ENCODE measurements at places on chromosomes 5 and 9.

DNA sequence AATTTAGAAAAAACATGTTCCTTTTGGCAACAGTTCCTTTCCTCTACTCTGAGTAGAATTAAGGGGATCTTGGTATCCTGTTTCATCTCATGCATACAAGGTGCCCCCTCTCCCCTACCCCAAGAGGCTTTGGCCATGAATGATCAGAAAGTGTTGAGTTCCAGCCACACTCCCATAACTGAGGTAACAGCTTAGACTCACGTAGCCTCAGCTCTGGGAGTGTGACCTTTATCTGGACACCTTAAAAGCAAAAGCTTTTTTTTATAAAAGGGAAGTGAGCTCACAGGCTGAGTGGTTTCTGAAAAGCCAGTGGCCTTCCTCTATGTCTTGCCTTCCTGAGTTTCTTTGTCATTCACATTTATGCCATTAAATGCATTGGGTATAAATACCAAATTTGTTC lies 900 bp upstream of the HAVCR2 start:
- DNase-seq, result no peak

DNA sequence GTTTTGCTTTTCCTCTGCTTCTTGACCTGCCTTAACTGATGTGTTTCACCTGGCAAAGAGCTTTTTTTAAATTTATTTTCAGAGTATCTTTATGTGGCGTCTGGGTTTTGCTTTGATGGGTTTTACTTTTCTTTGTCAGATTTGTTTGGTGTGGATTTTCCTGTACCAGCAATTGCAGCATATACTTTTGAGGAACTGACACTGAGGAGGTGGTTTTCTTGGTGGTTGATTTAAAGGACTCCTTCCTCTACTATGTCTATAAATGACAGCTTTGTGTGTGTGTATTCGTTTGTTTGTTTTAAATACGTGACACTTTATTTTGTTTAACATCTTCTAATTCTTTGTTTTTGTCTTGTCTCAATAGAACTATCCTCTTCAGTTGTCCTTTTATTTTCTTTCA lies 1071.9 kb upstream of the ARRDC3 start:
- DNase-seq, result no peak

DNA sequence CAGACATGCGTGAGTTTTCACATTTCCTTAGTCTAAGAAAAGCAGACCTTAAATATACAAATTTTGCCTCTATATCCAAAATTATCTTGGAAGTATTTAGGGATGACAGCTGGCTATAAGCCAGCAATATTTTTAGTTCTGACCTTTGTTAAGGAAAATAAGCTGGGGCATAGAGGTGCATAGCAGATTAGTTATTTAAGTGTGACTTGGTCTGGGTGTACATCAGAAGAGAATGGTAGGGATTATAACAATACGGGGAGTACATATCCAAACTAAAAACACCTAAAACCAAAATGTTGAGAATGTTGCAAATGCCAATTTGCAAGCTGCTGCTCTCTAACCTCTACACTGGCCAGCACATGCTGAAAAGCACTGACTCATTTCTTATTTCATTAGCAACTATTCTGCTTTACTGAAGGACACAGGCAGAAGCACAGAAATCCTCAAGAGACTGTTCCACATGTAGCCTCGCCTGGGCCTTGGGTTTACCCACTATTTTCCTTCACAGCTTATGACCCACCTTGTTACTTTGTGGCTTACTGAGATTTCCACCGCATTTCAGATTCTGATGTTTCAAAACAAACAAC lies 22.3 kb downstream of the LEAP2 start:
- DNase-seq, result no peak

GRCh38 chr5:1983401-1983800 lies 100.7 kb upstream of the IRX4 start:
- DNase-seq, result no peak

DNA sequence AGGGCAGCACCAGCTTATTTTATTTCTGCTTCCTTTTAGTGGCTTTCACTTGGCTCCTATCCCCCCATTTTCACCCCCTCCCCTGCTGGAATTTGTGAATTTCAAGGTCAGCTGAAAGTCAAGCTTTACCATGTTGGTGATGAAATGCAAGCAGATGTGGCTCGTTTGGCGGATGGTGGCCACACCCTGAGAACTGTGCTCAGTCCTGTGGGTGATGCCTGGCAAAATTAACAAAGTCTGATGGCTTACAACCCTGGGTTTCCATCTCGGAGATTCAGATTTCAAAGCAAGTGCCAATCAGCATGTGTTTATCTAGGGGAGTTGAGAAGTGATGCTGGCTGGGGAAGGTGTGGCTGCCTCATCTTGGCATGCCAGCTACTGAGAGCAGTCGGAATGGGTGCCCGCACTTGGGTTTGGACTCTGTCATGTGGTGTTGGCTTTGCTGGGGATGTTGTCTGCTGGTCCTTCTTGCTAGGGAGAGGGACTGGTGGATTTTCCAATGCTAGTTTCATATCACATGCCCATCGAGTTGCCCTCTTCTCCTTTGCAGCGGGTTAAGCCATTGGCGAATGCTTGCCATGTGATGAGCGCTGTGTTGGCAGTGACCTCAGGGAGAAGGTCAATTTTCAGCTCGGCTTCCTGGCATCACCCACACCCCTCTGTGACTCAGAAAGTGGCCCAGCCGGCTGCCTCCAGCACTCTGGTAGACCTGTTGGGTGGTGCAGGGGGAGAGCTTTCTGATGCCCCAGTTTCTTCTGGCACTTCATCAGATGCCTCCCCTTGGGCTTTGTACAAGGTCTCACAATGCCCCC lies 77.0 kb upstream of the PITX1 start:
- DNase-seq, result no peak

- DNase-seq, result no peak
Measured at GRCh38 chr9:95942016-95942415, 66.5 kb downstream of the ERCC6L2 start.
